Umbilical cord (tissue), 2 donors: ENCODE measurements at places on chromosomes 11 and 22.

DNA sequence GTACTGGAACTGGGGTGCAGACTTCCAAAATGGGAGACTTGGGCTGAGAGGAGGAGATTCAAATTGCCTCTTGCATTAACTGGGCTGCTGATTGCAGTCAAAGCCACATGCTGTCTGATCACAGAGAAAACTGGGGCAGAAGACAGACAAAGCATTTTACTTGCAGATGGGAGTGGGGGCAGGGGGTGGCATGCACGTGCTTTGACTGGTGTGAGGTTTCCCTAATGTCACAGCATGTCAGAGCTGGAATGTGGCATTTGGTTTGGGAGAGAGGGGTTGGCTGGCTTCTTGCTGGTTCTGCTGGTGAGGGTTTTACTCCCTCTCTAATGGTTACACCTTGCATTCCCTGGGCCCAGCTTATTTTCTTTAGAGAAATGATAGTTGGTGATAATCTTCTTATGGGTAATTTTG, 2.9 kb downstream of the TUB start:
- DNase-seq = no peak

DNA sequence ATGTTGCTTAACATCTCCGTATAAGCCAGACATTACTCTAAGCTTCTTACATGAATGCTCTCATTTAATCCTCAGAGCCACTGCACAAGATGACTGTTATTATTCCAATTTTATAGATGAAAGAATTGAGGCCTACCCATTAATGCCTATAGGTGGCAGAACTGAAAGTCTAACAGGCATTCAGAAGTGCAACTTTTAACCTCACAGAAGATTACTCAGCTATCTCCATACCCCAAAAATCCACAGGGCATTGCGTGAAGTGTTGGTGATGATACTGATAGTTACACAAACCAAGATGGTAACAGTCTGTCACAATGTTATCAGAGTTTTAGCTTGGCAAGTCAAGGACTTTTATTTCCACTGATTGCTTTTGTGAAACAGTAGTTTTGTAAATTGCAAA, 130.5 kb downstream of the ARHGAP42 start:
- no peak for DNase-seq

DNA sequence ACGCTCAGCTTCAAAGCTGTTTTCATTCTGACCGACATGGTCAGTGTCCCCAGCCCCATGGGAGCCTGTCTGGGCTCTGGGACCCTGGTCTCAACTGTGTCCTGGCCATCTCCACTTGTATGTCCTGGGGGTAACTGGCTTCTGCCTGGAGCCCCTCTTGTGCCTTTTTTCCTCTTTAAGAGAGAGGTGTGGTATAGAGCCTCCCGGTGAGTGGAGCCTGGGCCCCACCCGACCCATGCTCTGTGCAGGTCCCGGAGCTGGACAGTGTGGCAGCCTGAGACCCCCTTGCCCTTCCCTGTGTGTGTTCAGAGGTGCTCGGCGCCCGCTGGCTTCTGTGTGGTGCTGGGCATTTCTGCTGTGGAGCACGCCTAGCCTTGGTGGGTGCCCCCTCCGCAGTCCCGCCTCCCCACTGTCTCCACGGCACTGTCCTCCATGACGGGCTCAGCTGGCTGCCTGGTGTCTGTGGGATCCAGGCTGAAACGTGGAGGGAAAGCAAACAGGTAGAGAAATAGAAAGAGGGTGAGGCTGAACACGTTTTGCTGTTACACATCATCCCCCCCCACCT, 74.9 kb downstream of the PARVB start:
- no peak for DNase-seq

DNA sequence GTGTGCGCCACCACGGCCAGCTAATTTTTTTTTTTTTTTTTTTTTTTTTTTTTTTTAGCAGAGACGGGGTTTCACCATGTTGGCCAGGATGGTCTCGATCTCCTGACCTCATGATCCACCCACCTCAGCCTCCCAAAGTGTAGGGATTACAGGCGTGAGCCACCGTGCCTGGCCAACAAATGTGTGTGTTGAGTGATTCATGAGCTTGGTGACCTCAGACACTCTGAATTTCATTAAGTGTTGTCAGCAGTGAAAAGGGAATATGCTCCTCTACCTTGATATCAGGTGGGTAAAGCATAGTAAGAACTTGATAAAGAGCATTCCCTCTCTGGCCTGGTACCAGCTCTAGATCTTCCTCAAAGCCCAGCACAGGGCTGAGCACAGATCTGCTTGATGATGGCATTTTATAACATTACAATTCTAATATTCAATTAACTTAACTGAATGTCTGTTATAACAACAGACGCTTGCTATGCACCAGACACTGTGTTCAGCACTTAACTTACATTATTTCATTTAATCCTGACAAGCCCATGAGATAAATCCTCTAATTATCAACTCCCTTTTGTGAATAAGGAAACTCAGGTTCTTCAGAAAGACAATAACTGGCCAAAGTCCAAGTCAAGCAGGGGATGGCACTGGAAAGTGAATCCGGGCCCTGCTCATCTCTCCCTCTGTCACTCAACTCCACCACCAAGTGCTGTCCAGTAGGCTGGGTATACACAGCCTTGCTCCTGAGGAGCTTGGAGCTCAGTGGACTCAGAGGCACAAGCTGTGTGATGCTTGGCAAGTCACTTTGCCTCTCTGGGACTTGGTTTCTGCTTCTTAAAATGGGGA, 13.0 kb downstream of the TBC1D10A start:
- no peak for DNase-seq

- peak; percentile 85 for DNase-seq
Observed at GRCh38 chr11:63573881-63574855, 11.0 kb upstream of the PLAAT2 start.

DNA sequence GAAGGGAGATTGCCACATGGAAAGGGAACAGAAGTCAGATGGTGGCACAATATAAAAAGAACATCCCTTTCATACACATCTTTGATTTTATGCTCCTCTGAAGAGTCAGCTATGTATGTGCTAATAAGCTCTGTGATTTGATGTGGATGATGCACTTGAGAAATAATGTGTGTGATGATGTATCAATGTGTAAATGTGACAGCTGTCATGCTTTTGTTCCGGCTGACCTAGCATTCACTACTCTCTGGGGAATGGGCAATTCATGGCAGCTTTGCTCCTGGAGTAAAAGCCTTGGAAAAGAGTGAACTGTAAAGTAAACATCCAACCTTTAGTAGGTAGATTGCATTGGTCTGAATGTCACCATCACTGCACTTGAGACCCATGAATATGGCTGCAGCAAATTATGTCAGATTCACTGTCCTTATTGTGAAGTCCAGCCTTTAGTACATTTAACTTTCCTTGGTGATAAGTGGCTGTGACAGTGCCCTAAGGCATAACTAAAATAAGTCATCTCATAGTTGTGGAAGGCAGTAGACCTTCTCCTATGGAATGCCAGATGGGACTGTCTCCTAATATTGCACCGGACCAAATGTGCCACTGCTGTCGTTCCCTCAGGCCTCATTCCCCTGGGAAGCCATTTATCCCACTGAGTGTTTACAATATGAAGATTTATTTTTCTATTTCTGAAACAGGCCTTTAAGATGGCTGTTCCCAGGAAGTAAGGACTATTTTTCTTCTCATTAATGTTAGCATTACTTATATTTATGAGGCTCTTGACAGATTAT, 178.2 kb upstream of the CCDC90B start:
- no peak for DNase-seq

- no peak for DNase-seq
Observed at GRCh38 chr11:86228269-86229038, 16.1 kb upstream of the EED start.

- DNase-seq = peak; percentile 90
Observed at GRCh38 chr22:32764330-32765131, 37.0 kb upstream of the TIMP3 start.

DNA sequence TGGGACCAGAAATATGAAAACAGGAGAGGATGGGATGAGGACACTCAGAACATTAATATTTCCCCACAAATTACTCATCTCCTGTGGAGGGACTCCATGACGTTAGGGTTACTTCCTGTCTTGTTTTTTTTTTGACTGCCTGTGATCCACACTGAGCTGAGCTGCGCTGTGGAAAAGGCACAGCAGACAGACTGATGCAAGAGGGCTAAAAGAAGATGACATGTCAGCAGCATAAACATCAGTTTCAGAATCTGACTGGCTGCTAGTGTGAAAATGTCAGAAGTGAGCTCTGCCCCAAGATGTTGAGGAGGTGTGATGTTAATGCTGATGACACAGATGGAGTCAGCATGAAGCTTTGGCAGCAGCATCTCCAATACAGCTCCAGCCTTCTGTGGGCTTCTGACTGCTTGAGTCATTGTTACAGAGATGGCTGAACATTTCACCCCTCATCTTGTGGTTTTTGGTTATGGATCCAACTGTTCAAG, 286.8 kb downstream of the BLID start:
- peak; percentile 72 for DNase-seq

GRCh38 chr11:99154277-99154676, 133.5 kb downstream of the CNTN5 start:
- no peak for DNase-seq

DNA sequence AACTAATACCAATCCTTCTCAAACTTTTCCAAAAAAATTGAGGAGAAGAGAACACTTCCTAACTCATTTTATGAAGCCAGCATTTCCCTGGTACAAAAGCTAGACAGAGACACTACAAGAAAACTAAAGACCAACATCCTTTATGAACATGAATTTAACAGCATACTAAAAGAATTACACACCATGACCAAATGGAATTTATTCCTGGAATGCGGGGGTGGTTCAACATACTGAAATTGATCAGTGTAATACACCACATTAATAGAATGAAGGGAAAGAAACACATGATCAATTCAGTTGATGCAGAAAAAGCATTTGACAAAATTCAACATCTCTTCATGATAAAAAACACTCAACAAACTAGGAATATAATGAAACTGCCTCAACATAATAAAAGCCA, 148.1 kb downstream of the WNT7B start:
- DNase-seq = no peak

- peak; percentile 55 for DNase-seq
Observed at GRCh38 chr22:40721266-40721665, 42.0 kb downstream of the MCHR1 start.

- peak; percentile 97 for DNase-seq
Observed at GRCh38 chr22:45450921-45451651, 37.6 kb downstream of the RIBC2 start.

DNA sequence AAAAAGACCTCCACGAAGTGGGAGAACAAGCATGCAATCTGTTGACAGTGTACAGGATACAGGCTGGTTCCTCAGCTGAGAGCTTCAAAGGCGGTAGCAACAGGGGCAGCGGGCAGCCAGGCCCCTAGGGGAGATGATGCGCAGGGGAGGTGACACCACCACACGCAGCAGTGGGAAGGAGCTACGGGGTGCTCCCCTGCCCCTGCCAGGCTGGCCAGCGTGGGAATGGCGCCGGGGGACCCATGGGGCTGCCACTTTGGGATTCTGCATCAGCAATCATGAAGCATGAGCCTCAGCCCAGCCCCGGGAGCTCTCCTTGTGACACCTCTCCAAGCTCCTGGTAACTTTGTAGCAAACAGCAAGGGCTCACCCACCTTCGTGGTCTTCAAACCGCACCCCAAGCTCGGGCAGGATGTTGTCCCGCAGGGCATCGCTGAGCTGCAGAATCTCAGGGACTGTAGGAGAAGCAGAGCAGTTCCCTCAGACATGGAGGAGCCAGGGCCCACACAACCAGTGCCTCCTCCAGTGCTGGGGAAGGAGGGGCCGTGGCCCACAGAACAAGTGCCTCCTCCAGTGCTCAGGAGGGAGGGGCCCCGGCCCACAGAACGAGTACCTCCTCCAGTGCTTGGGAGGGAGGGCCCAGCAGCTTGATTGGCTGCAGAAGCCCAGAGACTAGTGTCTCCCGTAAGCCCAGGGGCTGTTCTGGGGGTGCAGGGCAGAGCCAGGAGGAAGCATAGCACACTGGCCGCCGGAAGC, 14.6 kb upstream of the NAP1L4 start:
- peak; percentile 18 for DNase-seq

DNA sequence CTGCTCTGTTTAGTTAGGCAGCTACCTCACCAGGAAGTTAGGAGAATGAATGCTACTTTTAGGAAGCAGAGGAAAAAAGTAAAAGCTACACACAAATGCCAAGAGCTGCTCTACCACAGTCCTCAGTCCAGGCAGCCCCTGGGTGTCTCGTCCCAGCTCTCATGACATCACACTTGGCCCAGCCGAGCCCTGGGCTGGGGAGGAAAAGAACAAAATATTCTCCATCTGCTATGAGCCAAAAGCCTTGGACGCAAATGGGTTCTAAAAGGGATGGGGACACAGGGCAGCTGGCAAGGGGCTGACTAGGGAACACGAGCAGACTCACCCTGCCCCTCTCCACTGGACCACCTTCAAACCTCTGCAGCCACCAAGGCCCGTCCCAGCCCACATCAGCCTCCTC, 26.1 kb downstream of the TMEM184B start:
- DNase-seq = no peak

GRCh38 chr11:126384449-126385070, 29.1 kb downstream of the ST3GAL4 start:
- no peak for DNase-seq

GRCh38 chr11:473962-474785, 24.1 kb downstream of the PTDSS2 start:
- no peak for DNase-seq

- peak; percentile 63 for DNase-seq
Observed at GRCh38 chr11:8225589-8226036, 38.1 kb downstream of the LMO1 start.

DNA sequence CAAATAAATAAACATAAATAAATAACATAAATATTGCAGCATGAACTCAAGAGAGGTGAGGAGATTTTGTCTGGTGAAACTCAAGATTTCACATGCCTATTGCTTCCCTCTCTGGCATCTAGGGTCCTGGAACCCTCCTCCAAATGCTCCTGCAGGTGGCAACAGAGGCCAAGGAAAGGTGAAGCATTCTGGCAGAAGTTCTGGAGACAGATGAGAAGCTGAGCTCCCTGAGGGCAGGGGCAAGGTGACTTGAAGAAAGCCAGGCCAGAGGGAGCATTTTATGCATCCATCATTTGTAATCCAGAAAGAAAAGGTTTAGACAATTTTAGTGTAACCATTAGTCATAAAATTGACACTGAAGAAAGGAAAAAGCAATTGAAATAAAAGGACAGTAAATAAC, 64.9 kb downstream of the ENDOD1 start:
- DNase-seq = peak; percentile 63

- peak; percentile 73 for DNase-seq
Observed at GRCh38 chr11:47186700-47187695, 764 bp upstream of the PACSIN3 start.

- DNase-seq = no peak
Observed at GRCh38 chr11:99887481-99887880, 799.6 kb upstream of the ARHGAP42 start.

- DNase-seq = no peak
Observed at GRCh38 chr22:46966846-46967245, 204.4 kb downstream of the TBC1D22A start.

- no peak for DNase-seq
Observed at GRCh38 chr22:49462795-49463194, 364.9 kb downstream of the BRD1 start.

- peak; percentile 18 for DNase-seq
Observed at GRCh38 chr11:65355013-65355775, 643 bp downstream of the TIGD3 start.

- no peak for DNase-seq
Observed at GRCh38 chr11:128448981-128449713, 138.2 kb downstream of the ETS1 start.

GRCh38 chr11:134559602-134559962, 147.5 kb upstream of the B3GAT1 start:
- peak; percentile 66 for DNase-seq
